Activated naive CD4-positive, alpha-beta T cell treated with anti-CD3 and anti-CD28 coated beads for 36 hours (primary cell): ENCODE measurements at places on chromosomes 11 and 22. TPM values are rescaled to one million over a fixed set of nuclear protein-coding genes. Genes with fewer than 3 reads are reported as not detected.

Gene C22orf42
- not detected for total RNA-seq

Gene LYVE1
- total RNA-seq = not detected

Gene KRTAP5-8
- total RNA-seq = not detected

Gene SRSF8
- 20.5 TPM for total RNA-seq

Gene MIOX
- 0.31 TPM for total RNA-seq

Gene PGR
- not detected for total RNA-seq

Gene CEP164
- total RNA-seq = 23.9 TPM

Gene METTL15
- total RNA-seq = 18.0 TPM

Gene PIH1D2
- total RNA-seq = 0.35 TPM

DNA sequence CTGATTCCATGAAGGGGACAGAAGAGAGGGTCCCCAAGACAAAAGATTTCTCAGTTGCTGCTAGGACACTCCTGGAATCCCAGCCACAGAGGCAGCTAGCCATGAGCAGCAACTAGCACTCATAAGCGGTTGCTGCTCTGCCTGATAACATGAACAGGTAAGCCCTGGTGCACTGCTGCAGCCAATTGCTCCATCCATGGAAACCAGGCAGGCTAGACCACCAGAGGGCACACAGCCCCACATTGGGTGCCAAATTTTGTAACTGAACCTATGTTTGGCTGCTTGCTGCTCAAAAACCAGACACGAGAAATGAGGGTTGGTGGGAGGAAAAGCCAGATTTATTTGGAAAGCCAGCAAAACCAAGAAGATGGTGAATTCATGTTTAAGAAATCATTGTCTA lies 21.9 kb upstream of the QSER1 start:
- DNase-seq = peak; percentile 46

DNA sequence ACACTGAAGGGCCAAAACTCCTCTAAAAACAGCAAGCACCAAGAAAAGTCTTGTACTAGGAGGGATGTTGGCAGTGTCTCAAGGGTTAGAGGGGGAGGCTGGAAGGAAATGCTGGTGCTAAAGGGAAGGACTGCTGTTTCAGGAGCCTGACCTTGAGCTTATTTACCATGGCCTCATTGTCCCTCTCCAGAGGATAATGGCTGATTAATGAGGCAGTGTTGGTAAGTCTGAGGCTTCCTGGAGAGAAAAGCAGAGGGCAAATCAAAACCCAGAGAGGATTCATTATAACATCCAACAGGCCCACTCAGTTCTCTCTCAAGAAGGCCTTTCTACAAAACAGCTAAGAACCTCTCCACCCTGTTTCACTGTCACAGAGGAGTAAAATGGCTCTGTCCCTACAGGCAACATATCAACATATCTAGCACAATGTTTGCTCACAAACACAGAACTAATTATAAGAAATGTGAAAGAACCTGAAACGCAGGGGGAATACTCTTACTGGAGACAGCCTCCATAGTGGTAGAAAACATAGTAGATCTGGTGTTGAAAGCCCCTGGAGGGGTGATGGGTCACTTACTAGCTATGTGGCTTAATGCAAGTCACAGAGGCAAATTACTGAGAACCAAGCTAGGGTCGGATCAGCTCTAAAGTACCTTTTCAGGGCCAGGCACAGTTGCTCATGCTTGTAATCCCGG lies 31.4 kb downstream of the NUMA1 start:
- no peak for DNase-seq

GRCh38 chr11:120211522-120212258 lies 858 bp downstream of the OAF start:
- DNase-seq = peak; percentile 10

GRCh38 chr11:1303126-1303821 lies 6.2 kb downstream of the TOLLIP start:
- no peak for DNase-seq

DNA sequence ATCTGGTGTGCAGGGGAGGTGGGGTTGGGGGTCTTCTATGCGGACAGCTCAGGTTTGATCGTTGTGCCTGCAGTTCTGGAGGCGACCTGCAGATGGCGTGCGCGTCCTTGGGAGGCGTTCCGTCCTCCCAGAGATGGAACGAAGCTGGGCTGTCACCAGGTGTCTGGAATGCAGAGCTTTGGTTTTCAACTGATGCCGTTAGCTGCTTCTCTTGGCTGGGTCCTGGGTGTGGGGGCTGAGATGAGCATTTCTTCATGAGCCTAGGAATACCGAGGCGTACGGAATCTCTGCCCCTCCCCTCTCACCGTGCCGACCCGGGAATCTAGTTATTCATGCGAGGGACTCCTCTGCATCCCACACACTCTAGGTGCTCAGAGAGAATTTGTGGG lies 98.6 kb downstream of the CEP164 start:
- peak; percentile 84 for DNase-seq

- no peak for DNase-seq
Observed at GRCh38 chr11:79044201-79044600, 396.6 kb downstream of the TENM4 start.

DNA sequence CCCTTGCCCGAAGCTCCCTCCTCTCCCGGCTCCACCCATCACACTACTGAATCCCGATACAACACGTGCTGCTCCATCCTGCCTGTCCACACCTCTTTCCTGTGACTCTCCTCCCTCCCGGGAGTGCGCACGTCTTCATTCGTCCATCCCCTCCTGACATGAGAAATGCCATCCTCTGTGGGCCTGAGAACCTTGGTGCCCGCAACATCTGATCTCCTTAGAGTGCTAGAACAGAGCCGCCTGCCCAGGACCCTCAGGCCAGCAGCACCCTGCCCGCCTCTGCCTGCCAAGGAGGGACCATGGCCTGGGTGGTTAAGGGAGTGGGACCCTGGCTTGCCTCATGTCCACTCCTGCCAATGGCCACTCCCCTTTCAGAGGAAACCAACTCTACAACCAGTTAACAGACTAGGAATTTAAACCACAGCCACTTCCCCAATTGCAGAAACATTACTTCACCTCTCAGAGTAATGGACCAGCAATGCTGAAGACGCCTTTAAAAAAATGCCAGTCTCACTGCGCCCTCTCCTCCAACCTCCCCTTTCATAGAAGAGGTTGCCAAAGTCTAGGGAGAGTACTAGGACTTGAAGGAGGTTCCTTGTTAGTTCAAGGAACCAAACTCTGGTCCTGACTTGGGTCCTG lies 466.3 kb downstream of the OPCML start:
- no peak for DNase-seq

DNA sequence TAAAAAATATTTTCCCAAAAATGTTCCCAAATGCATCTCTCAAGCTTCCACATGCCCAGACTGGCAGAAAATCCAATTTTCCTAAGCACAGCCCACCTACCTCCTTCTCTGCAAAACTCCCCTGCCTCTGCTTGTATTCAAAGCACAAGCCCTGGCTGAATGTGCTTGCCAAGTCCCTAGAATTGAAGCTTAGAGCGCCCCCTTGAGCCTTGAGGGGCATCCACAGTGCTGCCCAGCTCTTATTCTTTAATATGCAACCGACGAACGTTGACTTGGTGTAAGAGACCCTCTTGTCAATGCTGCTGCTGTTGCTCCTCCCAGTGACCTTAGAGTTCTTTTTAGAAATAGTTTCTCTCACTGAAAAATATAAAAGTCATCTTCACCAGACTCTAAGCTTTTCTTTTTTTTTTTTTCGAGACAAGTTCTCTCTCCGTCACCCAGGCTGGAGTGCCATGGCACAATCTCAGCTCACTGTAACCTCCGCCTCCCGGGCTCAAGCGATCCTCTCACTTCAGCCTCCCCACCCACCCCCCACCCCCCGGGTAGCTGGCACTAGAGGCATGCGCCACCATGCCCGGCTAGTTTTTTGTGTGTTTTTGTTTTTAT lies 63.5 kb upstream of the CAPRIN1 start:
- DNase-seq = peak; percentile 87

- no peak for DNase-seq
Observed at GRCh38 chr11:99670067-99670676, 649.4 kb downstream of the CNTN5 start.

DNA sequence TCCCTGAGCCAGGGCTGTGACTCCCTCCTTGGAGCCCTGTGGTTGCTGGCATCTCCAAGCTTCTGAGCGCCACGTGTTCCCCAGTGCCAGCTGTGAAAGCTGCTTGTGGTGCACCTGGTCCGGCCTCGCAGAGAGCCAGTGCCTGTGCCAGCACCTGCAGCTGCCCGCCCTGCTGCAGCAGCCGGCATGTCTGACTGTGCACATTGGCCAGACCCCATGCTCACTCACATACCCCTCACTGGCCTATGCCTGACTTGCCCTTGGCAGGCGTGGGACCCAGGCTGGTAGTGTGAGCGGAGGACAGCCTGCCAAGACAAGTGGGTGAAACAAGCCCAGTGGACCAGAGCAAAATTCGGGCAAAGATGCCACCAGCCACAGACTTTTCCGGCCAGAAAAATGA lies 9.8 kb downstream of the MRPL48 start:
- no peak for DNase-seq

- no peak for DNase-seq
Observed at GRCh38 chr11:68325183-68325906, 13.0 kb downstream of the LRP5 start.

DNA sequence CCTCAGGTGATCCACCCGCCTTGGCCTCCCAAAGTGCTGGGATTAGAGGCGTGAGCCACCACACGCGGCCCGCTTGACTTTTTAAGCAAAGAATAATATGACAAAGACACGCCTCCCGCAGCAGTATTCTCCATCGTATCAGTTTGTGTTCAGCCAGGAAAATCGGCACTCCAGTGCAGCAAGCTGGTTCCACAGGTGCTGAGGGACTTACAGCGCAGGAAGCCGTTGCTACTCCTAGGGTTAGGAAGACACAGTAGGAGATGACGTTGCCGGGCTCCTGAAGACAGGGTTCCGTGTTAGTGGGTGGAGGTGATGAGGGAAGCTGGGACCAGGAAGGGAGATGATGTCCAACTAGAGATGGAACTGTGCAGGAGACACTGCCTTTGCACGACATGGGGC lies 65.8 kb upstream of the CECR2 start:
- no peak for DNase-seq

GRCh38 chr11:85988780-85989179 lies 80.1 kb downstream of the PICALM start:
- no peak for DNase-seq
